ENCODE measurements at places on chromosomes 2 and 18.

GRCh38 chr2:2681711-2682251 is 350.7 kb upstream of the MYT1L start:
- DNase-seq: no peak

- peak; percentile 75 for DNase-seq
Measured at GRCh38 chr2:8680822-8681760, 765 bp upstream of the ID2 start.

DNA sequence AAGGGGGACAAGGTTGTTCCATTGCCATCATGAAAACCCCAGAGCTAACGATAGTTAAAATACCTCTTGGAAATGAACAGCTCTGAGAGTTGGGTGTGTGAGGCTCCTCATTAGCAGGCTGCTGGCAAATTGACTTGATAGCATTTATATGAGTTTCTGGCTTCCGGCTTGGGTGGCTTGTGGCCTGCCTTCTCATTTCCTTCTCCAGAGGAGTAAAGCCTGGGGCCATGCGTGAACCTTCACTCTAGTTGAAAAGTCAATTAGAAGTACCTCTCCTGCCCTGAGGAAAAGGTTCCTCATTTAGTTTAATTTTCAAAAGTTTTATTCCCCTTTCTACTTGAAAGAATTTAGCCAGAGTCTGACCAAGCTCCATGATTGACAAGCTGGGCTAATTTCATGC is 67.1 kb downstream of the MGAT5 start:
- DNase-seq: no peak

DNA sequence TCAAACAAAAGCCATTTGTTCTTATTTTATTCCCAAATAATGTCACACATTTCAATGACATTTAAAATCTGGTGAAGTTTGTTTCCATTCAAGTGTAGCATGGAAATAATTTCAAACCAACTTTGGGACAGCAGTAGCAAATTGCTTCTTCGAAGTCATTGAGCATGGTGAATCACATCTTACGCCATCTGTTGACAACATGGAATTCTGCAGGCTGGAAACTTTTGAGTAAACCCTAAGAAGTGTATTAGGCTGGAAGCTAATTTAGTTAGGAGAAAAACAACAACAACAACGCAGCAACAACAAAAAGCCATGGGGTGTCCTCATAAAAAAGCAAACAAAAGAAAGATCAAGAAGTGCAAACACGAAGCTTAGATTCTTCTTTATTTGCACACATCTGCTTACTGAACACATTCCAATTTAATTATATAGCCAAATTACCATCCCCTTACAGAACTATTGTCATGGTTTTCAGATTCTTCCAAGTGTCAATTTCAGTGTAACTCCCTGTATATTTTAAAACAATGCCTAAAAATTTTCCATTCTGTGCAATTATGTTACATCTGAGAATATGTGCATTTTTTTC is 659.0 kb upstream of the CDH7 start:
- DNase-seq: peak; percentile 1

- DNase-seq: no peak
Measured at GRCh38 chr2:177268187-177268871, 3.8 kb upstream of the NFE2L2 start.

GRCh38 chr18:11024928-11025669 is 124.3 kb downstream of the PIEZO2 start:
- DNase-seq: no peak

DNA sequence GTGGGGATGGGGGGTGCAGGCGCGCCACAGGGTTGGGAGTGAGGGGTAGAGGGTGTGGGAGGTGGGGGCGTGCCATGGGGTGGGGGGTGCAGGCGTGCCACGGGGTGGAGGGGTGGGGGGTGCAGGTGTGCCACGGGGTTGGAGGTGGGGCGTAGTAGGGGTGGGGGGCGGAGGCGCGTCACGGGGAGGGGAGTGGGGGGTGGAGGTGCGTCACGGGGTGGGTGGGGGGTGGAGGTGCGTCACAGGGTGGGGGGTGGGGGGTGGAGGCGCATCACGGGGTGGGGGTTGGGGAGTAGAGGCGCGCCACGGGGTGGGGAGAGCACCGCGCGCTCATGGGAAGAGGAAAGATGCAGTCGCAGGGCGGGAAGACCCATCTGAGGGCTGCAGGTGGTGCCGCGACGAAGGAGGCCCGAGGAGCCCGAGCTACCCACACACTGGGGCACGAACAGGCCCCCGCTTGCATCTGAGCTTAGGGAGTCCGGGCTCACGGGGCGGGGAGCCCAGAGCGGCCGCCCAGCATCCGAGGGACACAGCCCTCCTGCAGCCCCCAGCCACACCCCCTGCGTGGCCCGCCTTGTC is 37.5 kb downstream of the SNED1 start:
- peak; percentile 70 for DNase-seq

DNA sequence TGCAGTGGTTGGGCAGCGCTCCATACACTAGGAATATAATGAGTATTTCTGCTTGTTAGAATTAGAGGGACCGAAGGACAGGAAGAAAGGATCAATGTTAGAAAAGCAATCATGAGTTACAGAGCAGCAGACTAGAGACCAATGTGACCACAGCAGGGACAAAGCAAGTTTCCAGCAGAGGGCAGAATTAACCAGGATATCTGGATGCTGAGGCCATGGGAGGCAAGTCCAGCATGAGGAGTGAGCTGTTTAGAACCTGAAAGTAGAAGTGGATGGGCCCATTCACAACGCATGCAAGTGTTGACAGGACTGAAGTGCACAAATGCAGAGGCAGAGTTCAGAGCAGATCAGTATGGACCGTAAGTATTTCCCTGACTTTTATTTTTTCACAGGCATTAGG is 910.4 kb upstream of the GYPC start:
- DNase-seq: no peak

- no peak for DNase-seq
Measured at GRCh38 chr18:68462766-68463165, 252.1 kb downstream of the TMX3 start.

DNA sequence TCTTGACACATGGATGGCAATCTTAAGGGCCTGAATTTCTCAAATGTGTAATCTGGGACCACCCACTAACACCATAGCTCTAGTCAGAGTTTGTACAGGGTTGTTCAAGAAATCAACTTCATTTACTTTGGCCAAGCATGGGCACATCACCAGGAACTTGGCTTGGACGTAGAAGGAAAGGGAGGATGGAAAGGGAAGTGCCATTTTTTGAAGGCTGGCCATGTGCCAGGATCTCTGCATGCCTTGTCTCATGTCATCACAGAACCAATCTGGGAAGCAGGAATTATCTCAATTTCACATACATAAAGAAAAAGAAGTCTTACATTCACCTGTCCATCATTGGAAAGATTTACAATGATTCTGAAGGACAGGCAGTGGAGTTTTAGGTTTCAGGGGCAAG is 128.1 kb downstream of the ANTXR1 start:
- DNase-seq: no peak

DNA sequence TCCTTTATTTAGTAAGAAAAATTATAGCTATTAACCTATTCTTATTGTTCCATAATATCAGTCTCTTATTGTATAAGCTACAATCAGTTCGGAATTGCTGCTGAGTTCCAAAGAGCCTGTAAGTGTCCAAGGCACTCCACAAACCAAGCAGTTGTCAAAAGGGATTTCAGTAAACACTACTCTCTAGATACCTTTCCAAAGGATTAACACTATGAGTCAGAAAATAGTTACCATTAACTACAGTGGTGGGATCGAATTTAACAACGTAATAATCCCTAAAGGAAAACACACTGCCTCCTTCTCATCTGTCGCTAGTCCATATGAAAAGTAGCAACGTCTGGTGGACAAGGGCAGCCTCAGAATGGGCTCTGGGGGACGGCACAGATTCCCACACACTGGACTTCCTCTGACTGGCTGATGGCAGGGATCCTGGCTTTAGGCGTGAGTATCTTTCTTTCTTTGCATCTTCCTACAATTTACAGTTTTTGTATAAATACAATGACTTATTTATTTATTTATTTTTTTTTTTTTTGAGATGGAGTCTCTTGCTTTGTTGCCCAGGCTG is 8.8 kb downstream of the TGFBRAP1 start:
- no peak for DNase-seq

DNA sequence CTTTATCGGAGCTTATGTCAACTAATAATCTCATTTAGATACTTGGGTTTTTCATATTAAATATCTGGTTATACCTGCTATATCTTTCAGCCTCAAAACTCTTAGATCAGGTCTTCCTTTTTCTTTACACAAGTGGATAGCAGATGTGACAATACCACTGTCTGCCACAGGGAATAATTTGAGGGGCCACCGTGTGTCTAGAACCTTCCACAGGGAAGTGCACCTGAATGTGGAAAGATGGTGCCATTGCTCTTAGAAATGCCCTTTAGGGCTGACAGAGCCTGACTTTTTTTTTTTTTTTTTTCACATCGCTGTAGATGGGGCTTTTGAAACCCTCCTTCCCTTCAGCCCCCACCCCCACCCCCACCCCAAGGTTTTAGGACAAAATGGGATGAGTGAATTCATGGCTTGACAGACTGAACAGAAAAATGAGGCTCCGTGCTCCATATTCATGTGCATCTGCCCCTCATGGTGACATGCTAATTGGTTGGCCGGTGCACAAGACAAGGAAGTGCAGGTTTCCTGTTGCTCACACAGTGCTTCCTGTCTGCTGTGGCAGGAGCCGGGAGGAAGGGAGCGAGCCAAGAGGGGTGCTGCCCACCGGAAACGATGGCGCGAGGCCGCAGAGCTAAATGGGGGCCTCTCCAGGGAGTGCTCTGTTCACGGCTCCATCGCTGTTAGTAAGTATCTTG is 246.0 kb downstream of the LDLRAD4 start:
- peak; percentile 76 for DNase-seq

- no peak for DNase-seq
Measured at GRCh38 chr2:602571-603359, 74.4 kb downstream of the TMEM18 start.

GRCh38 chr2:72108121-72108520 is 39.5 kb downstream of the CYP26B1 start:
- no peak for DNase-seq

DNA sequence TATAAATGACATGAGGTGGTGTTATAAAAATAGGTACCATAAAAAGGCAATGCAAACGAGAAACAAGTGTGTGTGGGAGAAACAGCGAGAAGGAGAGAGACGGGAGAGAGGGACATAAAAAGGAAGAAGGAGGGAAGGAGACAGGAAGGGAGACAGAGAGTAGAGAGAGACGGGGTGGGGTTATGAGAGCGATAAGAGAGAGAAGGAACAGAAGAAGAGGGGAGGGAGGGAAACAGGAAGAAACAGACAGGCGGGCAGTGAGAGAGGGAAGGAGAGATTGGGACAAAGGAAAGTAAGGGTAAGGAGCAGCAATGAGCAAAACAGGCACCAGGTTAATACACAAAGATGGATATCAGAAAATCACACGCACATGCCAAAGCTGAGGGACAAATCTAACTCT is 83.7 kb downstream of the TGFA start:
- DNase-seq: no peak

- DNase-seq: no peak
Measured at GRCh38 chr2:1590596-1591460, 153.5 kb downstream of the PXDN start.

GRCh38 chr2:143615562-143615961 is 486.3 kb downstream of the ARHGAP15 start:
- no peak for DNase-seq

DNA sequence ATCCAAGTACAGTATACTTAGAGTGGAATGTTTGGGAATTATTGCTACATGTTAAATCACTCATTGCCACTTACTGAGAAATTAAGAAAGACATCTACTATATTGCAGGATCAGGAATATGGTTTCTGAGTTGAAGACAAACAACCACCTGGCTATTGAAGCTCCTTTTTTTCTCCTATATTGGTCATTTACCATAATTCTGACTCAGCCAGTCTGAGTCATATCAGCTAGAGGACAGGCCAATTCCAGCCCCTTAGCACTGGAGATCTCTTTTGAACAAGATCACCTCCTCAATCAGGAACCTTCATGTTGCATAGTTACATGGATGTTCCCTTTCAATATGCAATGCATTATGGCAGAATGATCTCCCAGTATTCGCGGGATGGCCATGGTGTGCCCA is 42.7 kb upstream of the CDH19 start:
- no peak for DNase-seq

DNA sequence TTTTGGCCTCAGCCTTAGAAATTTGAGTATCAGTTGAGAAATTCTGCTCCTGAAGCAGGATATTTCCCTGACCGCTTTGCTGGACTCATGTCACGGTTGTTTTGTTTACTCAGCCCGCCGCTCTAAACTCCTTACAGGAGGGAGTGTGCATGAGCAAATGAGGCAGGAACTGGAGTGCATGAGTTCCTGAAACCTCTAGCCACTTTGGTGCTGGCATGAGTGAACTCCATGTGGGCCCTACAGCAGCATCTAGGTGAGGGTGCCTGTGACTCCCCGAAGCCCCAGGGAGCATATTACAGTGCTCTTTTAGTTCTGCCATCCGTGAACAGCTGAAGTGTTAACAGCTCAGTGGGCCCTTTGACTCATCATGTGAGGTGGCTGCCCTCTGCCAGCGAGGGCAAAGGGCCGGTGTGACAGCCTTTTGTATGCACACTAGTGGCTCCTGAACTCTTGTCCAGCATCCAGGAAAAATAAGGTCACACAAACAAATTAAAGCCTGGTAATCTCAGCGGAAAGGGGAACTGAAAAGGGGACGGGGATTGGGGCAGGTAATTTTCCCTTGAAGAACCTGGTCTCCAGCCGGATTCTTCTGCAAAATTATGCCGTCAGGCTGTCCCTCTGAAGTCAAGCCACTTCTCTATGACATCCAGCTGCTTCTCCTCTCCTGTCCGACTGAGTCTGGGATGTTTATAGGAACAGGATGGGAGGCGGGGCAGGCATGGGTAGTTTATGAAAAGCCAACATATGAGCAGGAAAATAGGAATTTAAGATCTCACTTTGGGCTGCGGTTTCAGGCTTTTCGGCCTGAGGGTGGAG is 1668.7 kb downstream of the SUCLG1 start:
- no peak for DNase-seq

DNA sequence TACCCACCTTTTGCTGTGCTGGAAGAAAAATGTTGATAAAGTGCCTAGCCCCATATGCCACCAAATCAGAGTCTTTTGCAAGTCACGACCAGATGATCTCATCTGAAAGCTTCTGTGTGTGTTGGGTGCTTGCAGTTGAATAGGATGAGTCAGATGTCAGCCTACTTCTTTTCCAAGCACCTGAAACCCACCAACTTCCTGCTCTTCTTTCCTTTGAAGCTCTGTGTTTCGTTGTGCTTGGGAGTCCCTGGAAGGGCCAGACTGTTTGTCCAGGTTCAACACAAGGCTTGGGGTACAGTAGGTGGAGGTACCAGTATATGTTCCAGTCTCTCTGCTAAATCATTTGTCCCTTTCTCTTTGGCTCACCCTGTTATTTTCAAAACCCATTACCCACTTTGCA is 36.8 kb upstream of the LCLAT1 start:
- no peak for DNase-seq

GRCh38 chr18:63702660-63703059 is at the start of gene SERPINB11:
Gene SERPINB11 (plus strand): TSS chr18:63702960. CDS start chr18:63710194, 7,234 bp downstream.
- no peak for DNase-seq

DNA sequence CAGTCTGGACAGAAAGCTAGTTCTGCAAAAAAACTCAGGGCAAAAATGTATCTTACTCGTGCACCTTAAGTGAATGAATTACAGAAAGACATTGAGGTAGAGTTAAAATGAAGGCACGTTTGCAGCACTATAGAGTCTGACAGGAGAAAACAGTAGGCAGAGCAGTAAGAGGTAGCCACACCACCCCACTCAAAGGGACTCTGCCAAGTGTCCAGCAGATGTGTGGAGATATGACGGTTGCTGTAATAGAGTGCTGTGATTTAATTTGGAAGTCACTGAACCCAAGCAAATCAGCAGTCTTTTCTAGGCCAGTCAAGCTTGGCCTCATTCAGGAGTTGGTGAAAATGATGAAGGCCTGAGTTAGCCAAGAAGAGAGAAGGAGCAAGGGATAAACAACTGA is 464.4 kb downstream of the PTPRM start:
- DNase-seq: no peak

Data from GM20000 (cell line).